ENCODE measurements at places on chromosomes 3 and 15.

DNA sequence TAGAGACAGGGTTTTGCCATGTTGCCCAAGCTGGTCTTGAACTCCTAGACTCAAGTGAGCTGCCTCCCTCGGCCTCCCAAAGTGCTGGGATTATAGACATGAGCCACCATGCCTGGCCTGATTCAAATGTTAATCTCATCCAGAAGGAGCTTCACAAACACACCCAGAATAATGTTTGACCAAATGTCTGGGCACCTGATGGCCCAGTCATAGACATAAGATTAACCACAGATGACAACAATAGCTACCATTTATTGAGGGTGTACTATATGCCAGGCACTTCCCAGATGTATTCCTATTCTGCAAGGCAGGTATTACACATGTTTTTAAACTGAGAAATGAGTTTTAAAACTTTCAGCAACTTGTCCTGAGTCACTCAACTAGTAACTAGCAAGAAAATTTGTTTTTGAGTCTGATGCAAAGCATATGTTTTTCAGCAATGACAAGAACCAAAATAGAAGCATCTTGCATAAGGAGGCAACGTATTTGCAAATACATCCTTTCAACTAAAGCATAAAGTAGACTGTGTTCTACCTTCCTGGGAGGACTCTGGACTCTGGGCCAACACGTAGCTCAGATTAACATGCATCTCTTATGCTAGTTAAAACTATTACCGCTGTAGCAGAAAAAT is 8.1 kb upstream of the SPG21 start:
- DNase-seq = no peak

DNA sequence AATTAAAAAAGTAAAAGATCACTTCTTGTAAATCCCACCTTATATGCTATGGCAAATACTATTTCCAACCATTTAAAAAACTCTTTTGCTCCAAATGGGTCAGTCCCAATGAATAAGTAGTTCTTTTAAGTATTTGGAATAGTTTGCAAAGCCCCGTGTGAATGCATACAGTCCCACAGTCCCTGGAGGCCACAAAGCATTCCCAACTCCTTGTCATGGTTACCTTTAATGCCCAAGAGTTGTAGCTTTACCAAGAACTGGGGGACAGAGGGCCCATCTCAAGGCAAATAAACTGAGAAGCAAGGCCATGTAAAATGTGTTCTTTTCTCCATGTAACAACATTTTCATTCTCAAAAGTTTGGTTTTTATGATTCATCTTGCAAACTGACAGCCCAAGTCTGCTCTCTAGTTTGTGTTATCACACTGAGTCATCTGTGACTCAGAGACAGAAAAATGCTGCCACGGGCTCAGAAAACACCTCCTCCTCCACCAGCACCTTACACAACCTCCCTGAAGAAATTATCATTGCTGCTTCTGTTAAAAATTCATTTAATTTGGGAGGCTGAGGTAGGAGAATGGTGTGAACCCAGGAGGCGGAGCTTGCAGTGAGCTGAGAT is 336.2 kb downstream of the ERC2 start:
- DNase-seq = no peak

GRCh38 chr3:108673988-108674661 is 83.1 kb downstream of the RETNLB start:
- DNase-seq = no peak

GRCh38 chr3:166071-166470 is 30.5 kb upstream of the CHL1 start:
- no peak for DNase-seq

- no peak for DNase-seq
Observed at GRCh38 chr3:53659996-53660395, 165.6 kb downstream of the CACNA1D start.

DNA sequence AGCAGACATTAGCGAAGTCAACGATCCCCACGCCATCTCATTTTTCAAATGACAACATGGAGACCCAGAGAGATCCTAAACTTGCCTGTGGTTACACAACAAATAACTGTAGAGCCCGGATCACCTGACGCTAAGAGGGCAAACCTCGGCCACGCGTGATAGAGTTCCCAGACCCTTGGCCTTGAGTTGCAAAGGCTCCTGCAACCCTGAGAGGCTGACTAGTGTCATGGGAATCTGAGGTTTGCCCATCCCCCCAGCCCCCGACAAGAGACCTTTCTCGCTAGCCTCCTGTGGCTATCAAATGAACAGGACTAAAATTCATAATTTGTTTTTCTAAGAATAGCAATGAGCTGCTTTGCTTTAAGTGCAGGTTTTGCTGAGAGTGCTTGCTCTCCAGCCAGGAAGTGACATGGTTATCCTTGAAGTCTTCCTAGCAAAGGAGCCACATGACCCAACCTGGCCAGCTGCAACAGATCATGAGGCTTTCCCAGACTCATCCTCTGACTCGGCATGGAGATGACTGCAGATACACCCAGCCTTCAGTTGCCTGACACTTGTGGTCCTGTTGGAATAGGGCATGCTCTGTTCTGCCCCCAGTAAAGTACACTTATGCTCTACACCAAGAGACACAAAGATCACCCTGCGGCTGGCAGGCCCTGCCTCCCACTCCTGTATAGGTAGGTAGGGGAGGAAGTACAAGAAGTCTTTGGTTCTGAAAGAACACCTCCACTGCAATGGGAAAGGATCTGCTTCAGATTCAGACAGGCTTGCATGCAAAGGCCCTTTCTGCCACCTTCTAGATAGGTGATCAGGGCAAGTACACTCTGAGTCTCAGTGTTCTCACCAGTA is 36.0 kb downstream of the MCF2L2 start:
- DNase-seq = no peak

DNA sequence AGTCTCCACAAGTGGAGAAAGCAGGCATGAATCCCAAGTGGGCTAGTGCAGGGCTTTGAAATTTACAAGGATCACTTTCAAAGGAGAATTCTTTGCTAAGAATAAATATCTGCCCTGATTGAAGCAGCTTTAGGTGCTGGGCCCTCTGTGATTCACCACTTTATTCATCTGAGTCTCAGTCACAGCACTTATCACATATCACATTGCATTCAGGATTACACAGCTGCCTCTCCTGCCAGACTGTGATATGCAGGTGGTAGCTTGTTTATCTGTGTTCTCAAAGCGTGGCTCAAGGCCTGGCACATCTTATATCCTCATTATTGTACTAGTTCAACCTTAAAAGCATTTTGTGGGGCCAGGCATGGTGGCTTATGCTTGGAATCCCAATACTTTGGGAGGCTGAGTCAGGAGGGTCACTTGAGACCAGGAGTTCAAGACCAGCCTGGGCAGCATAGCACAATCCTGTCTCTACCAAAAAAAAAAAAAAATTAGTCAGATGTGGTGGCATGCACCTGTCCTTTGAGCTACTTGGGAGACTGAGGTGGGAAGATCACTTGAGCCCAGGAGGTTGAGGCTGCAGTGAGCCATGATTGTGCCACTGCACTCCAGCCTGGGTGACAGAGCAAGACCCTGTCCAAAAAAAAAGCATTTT is 156.9 kb upstream of the EIF1B start:
- no peak for DNase-seq

DNA sequence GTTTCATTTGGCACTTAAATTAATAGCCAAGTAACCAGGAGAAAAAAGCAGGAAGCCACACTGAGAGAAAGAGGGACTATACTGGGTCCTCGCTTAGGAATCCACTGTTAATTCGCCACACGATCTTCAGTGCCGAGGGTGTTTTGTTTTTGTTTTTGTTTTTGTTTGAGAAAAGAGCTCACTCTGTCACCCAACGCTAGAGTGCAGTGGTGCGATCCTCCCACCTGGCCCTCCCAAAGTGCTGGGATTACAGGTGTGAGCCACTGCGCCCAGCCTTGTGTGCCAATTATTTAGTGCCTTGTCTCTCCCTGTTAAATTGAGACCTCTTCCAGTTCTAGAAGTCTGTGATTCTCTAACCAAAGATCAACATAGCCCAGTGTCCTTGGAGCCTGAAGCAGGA is 53.8 kb upstream of the TPM1 start:
- DNase-seq = no peak

DNA sequence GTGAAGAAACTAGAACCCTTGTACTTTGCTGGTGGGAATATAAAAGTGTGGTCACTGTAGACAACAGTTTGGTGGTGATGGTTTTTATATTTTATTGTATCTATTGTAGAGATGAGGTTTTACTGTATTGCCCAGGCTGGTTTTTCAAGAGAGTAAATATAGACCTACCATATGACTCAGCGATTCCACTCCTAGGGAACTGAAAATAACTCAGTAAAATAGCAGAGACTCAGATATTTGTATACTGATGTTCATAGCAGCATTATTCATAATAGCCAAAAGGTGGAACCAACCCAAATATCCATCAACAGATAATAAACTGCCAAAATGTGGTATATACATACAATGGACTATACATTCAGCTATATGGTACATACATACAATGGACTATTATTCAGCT is 68.8 kb upstream of the IL12A start:
- no peak for DNase-seq

GRCh38 chr15:62899090-62899493 is 143.5 kb upstream of the TPM1 start:
- no peak for DNase-seq

DNA sequence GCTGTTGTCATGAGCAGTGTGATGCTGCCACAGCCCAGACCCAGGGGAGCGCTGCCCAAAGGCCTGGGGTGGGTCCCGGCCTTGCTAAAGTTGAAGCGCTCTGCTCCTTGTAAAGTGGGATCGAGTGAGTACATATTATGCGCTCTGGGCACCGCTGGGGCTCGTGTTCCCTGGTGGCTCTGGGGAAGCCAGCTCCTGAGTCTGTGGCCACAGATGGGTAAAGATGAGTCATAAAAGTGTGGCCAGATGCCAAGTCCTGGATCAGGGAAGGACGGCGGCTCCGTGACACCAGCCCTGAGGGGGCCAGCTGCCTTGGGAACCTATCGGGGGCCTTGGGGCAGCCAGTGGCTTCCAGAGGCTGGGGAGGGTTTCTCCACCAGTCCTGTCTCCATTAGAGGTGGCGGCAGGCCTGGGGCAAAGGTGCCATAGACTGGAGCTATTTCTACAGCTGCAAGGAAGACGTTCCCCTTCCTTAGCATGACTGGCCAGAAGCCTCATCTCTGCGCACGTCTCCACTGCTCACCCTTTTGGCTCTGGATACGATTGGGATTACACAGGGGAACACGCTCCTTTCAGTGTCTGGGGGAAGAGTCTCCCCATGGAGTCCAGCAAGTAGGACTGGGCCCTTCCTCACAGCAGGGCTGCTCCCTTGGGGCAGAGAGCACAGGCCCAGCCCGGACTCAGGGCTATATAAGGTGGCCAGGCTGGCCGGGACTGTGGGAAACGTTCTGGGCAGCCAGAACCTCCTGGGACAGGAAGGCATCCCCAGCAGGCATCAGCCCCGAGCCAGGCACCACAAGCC is 1.2 kb upstream of the ITIH4 start:
- DNase-seq = peak; percentile 41

DNA sequence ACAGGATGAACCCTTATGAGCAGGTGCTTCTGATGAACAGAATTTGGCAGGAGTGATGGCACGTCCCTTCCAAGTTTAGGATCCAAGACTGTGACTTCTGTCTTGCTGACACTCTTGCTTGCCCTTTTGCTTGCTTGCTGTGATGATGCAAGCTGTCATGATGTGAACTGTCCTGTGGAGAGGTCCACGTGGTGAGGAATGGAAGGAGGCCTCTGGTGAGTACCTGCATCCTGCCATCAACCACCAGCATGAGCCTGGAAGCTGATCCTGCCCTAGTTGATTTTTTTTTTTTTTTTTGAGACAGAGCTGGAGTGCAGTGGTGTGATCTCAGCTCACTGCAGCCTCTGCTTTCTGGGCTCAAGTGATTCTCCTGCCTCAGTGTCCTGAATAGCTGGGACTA is 45.5 kb downstream of the EDEM1 start:
- DNase-seq = no peak

DNA sequence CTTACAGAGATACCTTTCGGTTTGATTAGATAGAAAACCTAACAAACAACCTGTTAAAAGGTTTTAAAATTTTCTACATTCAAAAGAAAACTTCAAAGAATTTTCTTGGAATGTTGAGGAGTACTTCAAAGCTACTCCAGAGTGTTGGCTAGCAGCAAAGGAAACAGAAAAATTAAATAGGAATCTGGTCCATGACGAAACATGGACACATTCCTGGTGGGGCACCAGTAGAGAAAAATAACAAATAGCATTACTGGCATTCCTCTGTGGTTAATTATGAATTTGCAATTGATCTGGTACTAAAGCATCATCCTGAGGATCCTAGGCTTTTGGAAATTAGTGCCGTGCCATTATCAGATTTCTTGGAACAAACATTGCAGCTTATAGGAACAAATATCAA is 59.5 kb upstream of the DPPA4 start:
- DNase-seq = no peak

GRCh38 chr3:107082527-107082926 is 294.7 kb upstream of the CCDC54 start:
- no peak for DNase-seq

DNA sequence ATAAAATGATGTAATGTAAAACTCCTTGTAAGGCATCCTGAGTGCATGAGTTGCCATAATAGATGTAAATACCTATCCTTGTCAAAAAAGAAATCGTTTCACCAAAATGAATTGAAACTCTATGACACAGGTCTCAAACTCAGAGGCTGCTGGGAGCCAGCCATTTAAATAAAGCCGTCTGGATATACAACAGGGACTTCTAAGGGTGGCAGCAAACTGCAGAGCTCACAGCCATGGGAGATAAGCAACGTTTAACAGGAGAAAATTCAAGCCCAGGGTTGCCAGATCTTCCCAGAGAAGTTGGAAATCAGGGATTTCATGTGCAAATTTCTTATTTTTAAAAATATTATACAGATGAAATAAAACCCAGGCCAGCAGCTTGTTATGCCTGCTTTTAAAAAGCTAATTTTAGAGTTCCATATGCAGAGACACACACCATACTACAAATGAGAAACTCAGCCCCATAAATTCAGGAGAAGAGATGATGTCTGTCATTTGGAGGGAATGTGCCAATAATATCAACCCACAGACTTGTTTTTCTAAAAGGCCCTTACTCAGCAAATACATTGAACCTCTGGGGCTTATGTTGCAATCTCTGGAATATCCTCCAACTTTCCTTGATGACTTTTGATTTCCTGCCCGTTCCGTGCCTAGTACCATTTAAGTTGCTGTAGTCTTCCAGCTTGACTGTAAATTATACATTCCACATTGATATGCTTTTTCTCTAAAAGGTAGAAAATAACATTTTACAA is 75.6 kb downstream of the AQP9 start:
- DNase-seq = no peak

- no peak for DNase-seq
Observed at GRCh38 chr15:48592221-48592731, 53.2 kb downstream of the FBN1 start.

GRCh38 chr3:4099607-4100006 is 203.6 kb upstream of the SETMAR start:
- DNase-seq = no peak

DNA sequence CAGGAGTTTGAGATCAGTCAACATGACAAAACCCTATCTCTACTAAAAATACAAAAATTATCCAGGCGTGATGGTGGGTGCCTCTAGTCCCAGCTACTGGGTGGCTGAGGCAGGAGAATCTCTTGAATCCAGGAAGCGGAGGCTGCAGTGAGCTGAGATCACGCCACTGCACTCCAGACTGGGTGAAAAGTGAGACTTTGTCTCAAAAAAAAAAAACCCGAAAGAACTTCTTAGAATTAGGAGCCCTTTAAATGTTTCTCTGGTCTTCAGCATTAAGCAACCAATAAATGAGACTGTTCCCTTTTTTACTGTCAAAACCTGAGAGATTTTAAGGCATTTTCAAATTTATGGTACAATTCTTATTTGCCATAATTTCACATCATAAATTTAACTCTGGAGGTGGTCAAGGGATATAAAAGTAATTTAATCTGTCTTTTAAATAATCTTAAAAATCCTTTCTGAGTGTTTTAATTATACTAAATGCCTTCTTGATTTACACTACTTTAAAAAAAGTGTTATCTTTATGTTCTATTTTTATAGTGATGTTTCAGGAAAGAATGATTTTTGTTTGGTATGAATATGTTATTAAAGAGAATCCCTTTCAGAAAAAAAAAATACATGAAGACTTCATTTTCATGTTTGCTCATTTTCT is 10.1 kb downstream of the PCOLCE2 start:
- no peak for DNase-seq

All from upper lobe of left lung (tissue), 6 donors.